Ureter (tissue), 1 donor: ENCODE measurements at places on chromosomes 1 and 21. TPM values are rescaled to one million over a fixed set of nuclear protein-coding genes. Genes with fewer than 3 reads are reported as not detected.
A peak's percentile ranks its signal among the peaks of the same experiment; 100 is the strongest.

Gene ZNF593OS
- total RNA-seq: not detected

GRCh38 chr1:12597792-12598191 is 20.2 kb downstream of the DHRS3 start:
- DNase-seq: peak; percentile 87

- DNase-seq: peak; percentile 77
Measured at GRCh38 chr1:156421062-156421938, 52.3 kb downstream of the RHBG start.

GRCh38 chr1:189429610-189430009 is 1048.1 kb downstream of the BRINP3 start:
- DNase-seq: no peak

Gene MKNK1
- 66.9 TPM for total RNA-seq

DNA sequence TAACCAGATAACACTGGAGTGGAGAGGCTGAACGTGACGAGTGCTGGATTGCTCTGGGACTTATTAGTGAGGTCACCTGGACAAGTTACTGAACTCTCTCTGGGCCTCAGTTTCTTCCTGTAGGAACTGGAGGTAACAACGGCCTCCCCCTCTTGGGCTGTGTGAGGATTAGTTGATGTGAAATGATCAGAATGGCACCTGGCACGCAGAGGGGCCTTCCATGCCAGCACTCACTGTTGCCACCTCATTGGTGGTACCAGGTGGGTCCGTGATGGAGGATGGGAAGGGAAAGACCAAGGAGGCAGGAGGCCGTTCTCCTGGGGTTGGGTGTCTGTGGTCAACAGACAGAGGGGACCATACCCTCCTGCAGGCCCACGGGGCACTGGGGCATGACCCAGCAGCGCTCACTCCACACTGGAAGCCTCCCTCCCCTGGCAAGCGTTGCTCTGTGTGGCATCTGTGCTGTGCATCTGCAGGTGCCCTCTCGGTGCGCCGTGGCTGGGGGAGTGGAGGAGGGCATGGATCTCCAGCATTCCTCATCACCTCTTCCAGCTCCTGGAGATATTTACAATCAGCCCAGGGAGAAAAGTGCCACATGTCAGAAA is 349.5 kb upstream of the VAMP3 start:
- DNase-seq: peak; percentile 31

Gene GPR161
- total RNA-seq: 7.6 TPM

Gene KRTAP20-1
- total RNA-seq: not detected

DNA sequence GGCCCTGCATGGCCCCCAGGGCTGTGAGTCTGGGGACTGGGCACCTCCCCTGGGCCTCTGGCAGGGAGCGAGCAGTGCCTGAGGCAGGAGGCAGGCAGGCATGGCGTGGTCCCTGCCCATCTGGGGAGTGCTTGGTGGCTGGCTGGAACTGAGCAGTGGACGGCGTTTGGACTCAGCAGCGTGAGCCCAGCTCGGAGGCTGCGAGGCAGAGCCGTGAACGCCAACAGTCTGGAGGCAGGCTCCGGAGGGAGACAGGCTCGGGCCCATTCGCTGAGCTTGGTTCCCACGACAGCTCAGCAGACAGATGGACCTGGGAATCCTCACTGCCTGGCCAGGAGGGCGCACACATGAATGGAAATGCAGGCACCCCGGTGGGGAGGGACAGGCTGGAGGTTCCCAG is 160.7 kb upstream of the POU3F1 start:
- DNase-seq: no peak

- no peak for DNase-seq
Measured at GRCh38 chr1:31458287-31458896, 45.4 kb downstream of the SERINC2 start.
